H1 (cell line): ENCODE measurements at places on chromosomes 6 and 20. TPM values are rescaled to one million over a fixed set of nuclear protein-coding genes. Genes with fewer than 3 reads are reported as not detected.

MAP7 gene
- 66.9 and 67.0 TPM in 2 replicates for total RNA-seq

ENPP5 gene
- 7.6 and 7.8 TPM in 2 replicates for total RNA-seq

ALDH5A1 gene
- 2.4 and 4.1 TPM in 2 replicates for total RNA-seq

OR2H1 gene
- total RNA-seq = not detected in 2 replicates

DNA sequence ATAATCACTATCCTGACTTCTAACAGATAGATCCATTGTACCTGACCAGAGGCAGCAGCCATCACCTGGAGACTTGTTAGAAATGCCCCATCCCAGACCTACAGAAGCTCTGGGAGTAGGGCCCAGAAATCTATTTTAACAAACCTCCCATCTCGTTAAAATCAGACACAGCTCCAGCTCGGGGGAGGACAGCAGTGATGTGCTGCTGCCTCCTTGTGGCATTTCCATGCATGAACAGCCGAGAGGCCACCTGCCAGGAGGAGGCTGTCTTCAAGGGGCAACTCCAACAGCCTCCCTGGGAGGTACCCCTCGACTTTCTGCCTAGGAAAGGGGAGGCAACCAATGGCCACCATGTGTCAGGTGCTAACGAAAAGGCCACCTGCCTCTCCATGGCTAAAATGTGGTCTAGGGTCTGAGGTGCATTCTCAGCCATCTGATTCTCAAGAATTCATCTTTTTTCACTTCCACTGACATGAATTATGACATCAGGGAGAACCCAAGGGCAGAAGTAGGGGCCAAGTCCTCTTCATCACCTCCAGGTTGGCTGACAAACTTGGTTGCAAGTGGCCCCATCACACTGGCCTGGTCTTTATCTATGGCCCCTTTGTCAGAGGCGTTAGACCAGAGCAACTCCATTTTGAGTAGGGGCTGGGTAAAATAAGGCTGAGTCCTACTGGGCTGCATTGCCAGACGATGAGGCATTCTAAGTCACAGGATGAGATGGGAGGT is 12.2 kb upstream of the KCNK15 start:
- no peak overlapping the region for H3K4me3 ChIP-seq
- no peak overlapping the region for H3K27ac ChIP-seq
- peak; percentile 86 for DNase-seq
- H3K36me3 ChIP-seq = no peaks in the 10 kb centered on the region

DNA sequence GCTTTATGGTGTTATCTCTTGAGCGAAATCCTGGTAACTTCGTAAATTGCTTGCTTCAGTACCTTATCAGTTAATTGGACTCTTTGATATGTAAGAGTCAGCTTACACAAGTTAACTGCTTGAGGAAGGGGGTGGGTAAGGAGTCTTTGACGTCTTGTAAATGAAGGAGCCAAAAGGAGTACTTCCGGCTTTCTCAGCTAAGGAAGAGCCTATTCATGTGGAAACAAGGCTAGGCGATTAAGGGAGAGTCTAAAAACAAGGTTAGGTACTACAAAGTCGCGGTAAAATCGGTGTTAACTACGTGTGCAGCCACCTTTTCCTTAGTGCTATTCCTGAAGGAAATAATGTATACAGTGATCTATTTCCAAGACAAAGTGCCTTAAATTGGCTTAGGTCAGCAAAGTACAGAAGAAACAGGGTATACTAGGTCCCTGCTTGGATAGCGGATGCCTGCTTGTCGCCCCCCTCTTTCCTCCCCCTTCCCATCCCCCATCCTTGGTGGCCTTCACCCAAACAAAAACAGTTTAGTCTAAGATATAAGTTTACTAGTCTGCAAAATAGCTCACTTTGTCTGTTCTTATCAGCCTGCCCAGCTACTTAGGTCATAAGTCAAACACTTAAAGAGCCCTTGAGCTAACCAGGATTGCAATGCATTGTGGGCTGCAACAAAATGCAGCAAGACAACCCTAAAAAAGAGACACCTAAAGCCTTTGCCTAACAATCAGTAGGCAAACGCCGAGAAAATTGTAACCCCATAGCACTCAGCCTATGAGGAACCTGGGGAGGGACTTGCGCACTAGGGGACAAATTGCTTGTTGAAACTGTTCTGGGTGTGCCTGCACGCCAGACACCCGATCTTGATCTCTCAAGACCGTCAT is 147.3 kb downstream of the TRIM27 start:
- H3K27me3 ChIP-seq = peaks cover 70% of the 10 kb centered on the region
- H3K4me1 ChIP-seq = peaks cover 7% of the 10 kb centered on the region
- no peak for DNase-seq
- H3K36me3 ChIP-seq = no peaks in the 10 kb centered on the region; the same call in 1 of the 2 replicates
- H3K4me3 ChIP-seq = peak overlapping the region; percentile 17; the same call in 1 of the 2 replicates
- H3K27ac ChIP-seq = no peak overlapping the region

- H3K27ac ChIP-seq = no peak overlapping the region
- no peaks in the 10 kb centered on the region; the same call in 1 of the 2 replicates for H3K4me1 ChIP-seq
- H3K27me3 ChIP-seq = no peaks in the 10 kb centered on the region
Measured at GRCh38 chr6:163667372-163668060, 253.0 kb downstream of the QKI start.

DNA sequence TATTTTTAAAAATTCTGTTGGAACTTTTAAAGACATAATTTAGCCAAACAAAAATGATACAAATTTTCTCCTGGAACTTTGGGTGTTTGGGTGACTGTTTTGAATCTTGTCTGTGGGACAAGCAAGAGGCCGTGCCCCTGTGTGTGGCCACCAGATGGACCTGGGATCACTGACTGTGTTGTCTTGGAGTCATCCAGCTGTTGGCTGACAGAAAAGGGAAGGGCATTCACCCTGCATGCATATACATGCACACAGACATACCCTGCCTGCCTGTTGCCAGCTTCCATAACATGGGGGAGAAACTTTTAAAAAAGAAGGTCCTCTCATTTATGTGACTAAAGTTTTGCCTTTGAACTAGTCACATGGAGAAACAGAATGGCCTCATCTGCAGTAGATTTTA is 72.7 kb downstream of the BLOC1S5 start:
- no peak overlapping the region for H3K4me3 ChIP-seq
- DNase-seq = no peak
- no peaks in the 10 kb centered on the region for H3K36me3 ChIP-seq
- no peak overlapping the region for H3K27ac ChIP-seq
- no peaks in the 10 kb centered on the region for H3K27me3 ChIP-seq

- H3K36me3 ChIP-seq = peaks cover 44% of the 10 kb centered on the region
- H3K27ac ChIP-seq = no peak overlapping the region
- DNase-seq = no peak
- no peak overlapping the region for H3K4me3 ChIP-seq
- no peaks in the 10 kb centered on the region for H3K4me1 ChIP-seq
Measured at GRCh38 chr20:1125277-1125676, 6.9 kb downstream of the PSMF1 start.

DNA sequence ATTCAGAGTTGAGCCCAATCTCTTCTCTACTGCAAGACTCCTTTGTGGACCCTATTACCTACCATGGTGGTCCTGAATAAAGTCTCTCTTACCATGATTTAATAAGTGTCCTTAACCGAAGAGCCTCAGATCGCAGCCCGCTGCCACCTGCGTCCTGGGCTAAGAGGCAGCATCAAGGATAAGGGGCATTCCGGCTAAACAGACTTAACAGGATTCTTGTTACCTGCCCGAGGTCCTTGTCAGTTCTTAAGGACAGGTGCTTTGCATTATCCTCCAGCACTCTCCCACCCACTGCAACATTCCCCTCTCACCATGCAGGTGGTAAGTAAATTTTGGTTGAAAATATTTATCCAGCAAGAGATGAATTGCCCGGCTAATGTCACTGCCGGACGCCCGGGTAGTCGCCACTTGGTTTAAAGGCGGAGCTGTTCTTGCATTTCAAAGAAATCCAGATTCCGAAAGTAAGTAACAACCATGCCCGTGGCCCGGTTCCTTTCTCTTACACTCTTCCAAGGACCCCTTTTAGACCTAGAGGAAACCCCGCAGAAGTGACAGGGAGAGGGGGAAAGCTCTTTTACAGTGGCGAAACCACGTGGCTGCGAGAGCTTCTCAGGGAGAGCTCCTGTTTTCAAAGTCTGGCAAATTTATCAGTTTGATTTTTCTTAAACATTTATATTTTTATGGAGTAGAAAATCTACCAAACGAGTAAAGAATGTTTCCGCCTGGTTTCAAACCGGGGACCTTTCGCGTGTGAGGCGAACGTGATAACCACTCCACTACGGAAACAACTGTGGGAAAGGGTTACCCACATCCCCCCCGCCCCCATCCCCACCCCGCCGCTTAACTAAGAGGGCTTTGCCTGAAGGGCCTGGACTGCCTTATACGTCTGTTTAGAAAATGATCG is 41.9 kb upstream of the PRSS16 start:
- no peak for DNase-seq
- peak overlapping the region; percentile 73 for H3K4me3 ChIP-seq
- H3K36me3 ChIP-seq = no peaks in the 10 kb centered on the region; the same call in 1 of the 2 replicates

- H3K27ac ChIP-seq = no peak overlapping the region
- no peak overlapping the region for H3K4me3 ChIP-seq
- DNase-seq = no peak
Measured at GRCh38 chr20:35187584-35188190, 15.8 kb downstream of the PROCR start.

DNA sequence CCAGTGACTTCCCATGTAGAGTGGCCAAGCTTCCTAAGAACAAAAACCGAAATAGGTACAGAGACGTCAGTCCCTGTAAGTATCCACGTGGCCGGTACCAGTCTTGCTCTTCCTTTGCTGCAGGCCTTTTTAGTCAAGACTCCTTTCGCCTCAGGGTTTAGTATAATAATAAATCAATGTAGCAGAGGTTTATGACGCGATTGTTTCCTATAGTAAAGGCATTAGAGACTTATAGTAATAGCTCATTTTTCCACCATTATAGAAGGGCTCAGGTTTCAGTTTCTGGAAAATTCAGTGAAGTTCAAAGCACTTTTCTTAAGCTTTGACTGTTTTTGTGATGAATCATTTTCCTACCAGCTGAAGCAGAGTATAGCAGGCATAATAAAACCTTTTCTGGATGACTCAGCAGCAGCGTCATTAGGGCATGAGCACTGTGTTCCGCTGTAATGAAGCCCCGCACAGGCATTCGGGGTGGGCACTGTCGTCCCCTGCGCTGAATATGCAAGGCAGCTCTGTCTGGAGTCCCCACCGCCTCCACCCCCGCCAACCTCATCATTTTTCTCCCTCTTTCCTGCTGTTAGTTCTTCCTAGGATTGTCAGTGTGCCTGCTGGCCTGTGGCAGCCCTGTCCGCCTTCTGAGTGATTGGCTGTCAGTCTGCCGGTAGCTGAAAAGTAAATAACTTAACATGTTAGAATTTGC is 51.3 kb downstream of the PTPN1 start:
- DNase-seq = no peak
- H3K27me3 ChIP-seq = no peaks in the 10 kb centered on the region
- peaks cover 2% of the 10 kb centered on the region; the same call in 1 of the 2 replicates for H3K36me3 ChIP-seq
- H3K4me1 ChIP-seq = no peaks in the 10 kb centered on the region
- H3K27ac ChIP-seq = no peak overlapping the region
- no peak overlapping the region for H3K4me3 ChIP-seq

GRCh38 chr20:47805951-47806350 is 20.7 kb upstream of the SULF2 start:
- no peak overlapping the region for H3K4me3 ChIP-seq
- no peak for DNase-seq
- H3K36me3 ChIP-seq = no peaks in the 10 kb centered on the region
- H3K4me1 ChIP-seq = peaks cover 15% of the 10 kb centered on the region

DNA sequence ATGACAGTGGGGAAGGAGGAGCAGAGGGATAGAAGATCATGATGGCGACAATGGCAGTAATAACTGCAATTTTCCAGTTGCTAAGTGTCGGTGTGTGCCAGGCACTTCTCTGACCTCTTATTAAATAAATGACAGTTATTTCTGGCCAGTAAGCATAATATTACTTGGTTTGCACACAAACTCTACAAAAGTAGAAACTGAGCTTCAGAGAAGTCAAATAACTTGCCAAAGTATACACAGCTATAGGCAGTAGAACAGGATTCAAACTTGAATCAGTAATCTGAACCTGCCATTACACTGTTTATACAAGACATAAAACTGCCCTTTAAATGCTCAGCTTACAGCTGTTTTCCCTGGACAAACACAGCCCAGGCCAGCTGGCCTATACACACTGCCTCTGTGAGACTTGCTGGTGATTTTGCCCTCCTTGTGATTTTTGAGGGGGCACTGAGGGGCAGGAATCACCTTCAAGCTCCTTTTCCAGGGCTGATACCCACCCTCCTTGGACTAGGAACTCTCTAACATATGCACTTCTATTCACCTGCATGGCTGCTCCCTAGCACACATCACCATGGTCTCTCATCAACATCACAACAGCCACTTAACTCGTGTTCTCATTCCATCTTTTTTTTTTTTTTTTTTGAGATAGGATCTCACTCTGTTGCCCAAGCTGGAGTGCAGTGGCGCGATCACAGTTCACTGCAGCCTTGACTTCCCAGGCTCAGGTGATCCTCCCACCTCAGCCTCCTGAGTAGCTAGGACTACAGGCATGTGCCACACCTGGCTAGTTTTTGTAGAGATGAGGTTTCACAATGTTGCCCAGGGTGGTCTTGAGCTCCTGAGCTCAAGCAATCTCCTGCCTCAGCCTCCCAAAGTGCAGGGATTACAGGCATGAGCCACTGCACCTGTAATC is 63.6 kb downstream of the SLC23A2 start:
- no peak overlapping the region for H3K27ac ChIP-seq
- H3K4me3 ChIP-seq = no peak overlapping the region
- no peaks in the 10 kb centered on the region for H3K4me1 ChIP-seq
- no peaks in the 10 kb centered on the region for H3K27me3 ChIP-seq
- no peaks in the 10 kb centered on the region for H3K36me3 ChIP-seq

- no peak overlapping the region for H3K27ac ChIP-seq
- DNase-seq = no peak
- H3K36me3 ChIP-seq = no peaks in the 10 kb centered on the region
- no peak overlapping the region for H3K4me3 ChIP-seq
- H3K4me1 ChIP-seq = no peaks in the 10 kb centered on the region
Measured at GRCh38 chr6:6217855-6218758, 102.4 kb downstream of the F13A1 start.

DNA sequence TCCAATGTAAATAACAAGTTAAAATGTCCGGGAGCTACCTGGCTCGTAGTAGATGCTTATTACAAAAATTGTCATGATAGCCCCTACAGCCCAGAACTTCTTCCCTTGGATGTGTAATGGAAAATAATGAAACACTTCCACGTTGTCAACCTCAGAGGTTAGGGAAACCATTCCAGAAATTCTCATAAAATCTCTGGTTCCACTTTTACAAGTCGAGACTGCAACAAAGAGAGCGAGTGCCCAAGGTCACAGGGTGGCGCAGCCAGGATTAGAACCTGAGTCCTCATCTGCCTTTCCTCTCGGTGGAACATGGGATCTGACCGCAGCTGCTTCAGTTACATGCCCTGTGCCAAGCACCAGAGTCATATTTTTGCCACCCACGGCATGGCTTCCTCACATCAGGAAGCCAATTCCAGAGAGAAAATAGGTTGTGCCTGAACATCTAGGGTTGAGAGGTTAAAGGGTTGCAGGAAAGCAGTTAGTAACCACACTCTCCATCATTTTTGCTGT is 157.6 kb downstream of the SOBP start:
- H3K4me1 ChIP-seq = no peaks in the 10 kb centered on the region
- no peak overlapping the region for H3K4me3 ChIP-seq
- H3K27me3 ChIP-seq = no peaks in the 10 kb centered on the region
- no peaks in the 10 kb centered on the region for H3K36me3 ChIP-seq
- no peak for DNase-seq

GRCh38 chr6:69791065-69791471 is 5.7 kb downstream of the LMBRD1 start:
- no peaks in the 10 kb centered on the region for H3K36me3 ChIP-seq
- H3K27me3 ChIP-seq = no peaks in the 10 kb centered on the region
- H3K27ac ChIP-seq = 0 out of 2 replicates have a peak overlapping the region, but pooled peaks have one; percentile 11
